Activated CD4-positive, alpha-beta memory T cell treated with anti-CD3 and anti-CD28 coated beads for 36 hours (primary cell): ENCODE measurements at places on chromosomes 1 and 21. TPM values are rescaled to one million over a fixed set of nuclear protein-coding genes. Genes with fewer than 3 reads are reported as not detected.

DNA sequence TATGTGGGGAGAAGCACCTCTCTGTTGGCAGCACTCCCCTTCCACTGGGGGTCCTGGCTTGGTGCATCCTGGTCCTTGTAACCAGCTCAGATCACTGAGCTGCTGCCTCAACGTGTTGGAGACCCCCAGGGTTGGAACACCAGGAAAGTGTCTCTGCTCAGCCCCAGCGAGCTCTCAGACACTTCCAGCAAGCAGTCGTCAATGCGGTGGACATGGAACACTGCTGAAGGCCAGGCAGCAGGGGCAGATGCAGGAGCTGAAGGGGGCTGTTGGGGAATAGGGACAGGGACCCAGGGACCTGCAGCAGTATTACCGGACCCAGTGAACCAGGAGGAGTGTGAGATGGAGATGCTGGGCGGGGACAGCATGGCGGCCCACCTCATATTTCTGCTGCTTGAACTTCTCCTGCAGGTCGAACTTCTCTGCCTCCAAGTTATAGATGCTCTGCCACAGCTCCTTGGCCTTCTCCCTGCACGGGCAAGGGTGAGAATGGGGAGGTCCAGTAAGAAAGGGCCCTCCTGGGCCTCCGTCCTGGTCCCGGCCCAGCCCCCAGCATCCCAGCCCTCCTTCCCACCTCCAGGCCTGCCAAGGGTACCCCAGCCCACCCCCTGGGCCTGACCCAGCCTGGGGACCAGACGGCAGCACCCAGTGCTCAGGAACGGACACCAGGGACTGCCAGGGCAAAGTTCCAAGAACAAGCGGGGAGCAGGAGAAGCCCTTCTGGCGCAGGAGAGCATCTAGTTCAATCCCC, 16.4 kb downstream of the TNNT2 start:
- H3K4me3 ChIP-seq, result no peak overlapping the region
- H3K36me3 ChIP-seq, result no peaks in the 10 kb centered on the region
- DNase-seq, result no peak
- H3K27me3 ChIP-seq, result peaks cover 4% of the 10 kb centered on the region
- H3K4me1 ChIP-seq, result no peaks in the 10 kb centered on the region
- H3K27ac ChIP-seq, result no peak overlapping the region

DNA sequence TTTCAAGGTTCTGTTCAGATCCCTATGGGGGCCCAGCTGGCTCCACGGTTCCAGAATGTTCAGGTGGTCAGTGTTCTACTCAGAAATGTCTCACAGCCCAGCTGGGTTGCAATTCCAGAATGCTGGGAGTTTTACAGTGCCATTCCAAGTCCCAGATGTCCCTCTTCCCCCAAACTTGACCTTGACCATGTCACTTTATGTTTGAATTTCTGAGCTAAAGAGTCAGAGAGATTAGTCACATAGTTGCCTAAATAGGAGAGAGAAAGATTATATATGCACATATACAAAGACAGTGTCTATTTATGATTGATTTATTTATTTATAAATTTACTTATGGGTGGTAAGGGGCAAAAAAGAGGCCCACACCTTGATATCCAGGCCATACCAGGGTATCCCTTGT, 2.5 kb downstream of the GPR3 start:
- no peak for DNase-seq
- H3K4me3 ChIP-seq, result no peak overlapping the region
- peaks cover 13% of the 10 kb centered on the region for H3K4me1 ChIP-seq
- no peak overlapping the region for H3K27ac ChIP-seq
- H3K27me3 ChIP-seq, result no peaks in the 10 kb centered on the region
- no peaks in the 10 kb centered on the region for H3K36me3 ChIP-seq

DNA sequence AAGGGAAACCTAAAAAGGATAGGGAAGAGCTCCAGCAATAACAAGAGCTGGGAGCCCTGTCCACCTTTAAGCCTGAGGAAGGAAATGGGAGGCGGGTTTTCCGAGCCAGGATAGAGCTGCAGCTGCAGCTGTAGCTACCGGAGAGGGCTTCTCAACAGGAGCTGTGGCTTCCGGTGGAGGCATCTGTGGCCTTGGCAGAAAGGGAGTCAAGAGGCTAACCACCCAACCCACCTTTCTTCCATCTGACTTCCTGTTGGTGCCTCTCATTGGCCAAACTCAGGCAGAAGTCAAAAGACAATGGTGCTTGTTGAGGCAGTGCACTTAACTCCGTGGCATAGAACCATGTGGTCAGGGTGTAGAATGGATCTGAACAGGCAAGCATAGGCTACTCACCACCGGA, 313.1 kb upstream of the DAB1 start:
- peaks cover 1% of the 10 kb centered on the region for H3K27me3 ChIP-seq
- H3K4me3 ChIP-seq, result no peak overlapping the region
- H3K4me1 ChIP-seq, result no peaks in the 10 kb centered on the region

- H3K27ac ChIP-seq, result no peak overlapping the region
- peaks cover 21% of the 10 kb centered on the region for H3K4me1 ChIP-seq
- H3K36me3 ChIP-seq, result no peaks in the 10 kb centered on the region
Measured at GRCh38 chr1:9230869-9231533, 3.6 kb upstream of the H6PD start.

DNA sequence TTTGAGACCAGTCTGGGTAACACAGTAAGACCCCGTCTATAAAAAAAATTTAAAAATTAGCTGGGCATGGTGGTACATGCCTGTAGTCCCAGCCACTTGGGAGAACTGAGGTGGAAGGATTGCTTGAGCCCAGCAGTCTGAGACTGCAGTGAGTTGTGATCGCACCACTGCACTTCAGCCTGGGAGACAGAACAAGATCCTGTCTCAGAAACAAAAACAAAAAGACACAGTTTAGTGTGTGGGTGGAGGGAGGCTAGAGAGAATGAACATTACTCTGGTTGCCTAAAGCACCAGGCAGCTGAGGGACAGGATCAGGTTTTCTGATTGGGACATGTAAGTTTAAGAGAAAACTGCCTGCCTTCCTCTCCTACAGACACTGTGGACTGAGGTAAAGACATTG, 42.3 kb downstream of the VAMP4 start:
- DNase-seq, result no peak
- H3K36me3 ChIP-seq, result peaks cover 30% of the 10 kb centered on the region
- H3K4me1 ChIP-seq, result no peaks in the 10 kb centered on the region
- H3K27me3 ChIP-seq, result no peaks in the 10 kb centered on the region
- H3K27ac ChIP-seq, result no peak overlapping the region

AXDND1 gene
- 0.51 TPM for total RNA-seq

DNA sequence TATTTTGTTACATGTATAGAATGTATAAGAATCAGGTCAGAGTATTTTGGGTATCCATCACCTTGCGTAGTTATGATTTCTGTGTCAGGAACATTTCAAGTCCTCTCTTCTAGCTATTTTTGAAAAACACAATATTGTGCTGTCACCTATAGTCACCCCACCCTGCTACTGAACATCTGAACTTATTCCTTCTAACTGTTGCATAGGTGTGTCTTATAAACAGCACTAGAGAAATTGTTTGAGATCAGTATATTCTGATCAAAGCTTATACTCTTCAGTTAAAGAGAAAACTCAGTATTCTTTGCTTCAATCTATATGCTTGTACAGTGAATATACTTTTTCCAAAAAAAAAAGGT, 96.0 kb downstream of the ASH1L start:
- no peak overlapping the region for H3K4me3 ChIP-seq
- H3K27ac ChIP-seq, result peak overlapping the region; percentile 74
- H3K36me3 ChIP-seq, result peaks cover 21% of the 10 kb centered on the region

- H3K4me1 ChIP-seq, result no peaks in the 10 kb centered on the region
- no peak overlapping the region for H3K4me3 ChIP-seq
- H3K36me3 ChIP-seq, result no peaks in the 10 kb centered on the region
- no peak overlapping the region for H3K27ac ChIP-seq
- no peaks in the 10 kb centered on the region for H3K27me3 ChIP-seq
Measured at GRCh38 chr1:47388030-47388890, 27.8 kb upstream of the FOXE3 start.

DNA sequence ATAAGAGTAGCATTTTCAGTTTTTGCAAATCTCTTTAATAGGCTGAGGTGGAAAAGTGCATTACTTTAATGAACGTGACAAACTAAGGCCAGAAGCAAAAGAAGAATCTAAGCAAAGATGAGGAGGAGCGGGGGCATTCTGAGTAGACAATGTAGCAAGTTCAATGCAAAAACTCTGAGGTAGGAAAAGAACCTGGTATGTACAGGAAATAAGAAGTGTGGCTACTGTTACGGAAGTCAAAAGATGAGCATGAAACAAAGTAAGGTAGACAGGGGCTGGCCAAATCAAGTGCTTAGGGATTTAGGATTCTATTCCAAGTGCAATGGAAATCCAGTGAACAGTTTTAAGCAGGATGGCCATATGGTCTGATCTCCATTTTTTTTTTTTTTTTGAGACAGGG, 63.7 kb downstream of the TOR3A start:
- H3K27ac ChIP-seq, result no peak overlapping the region
- H3K27me3 ChIP-seq, result no peaks in the 10 kb centered on the region
- no peak for DNase-seq
- peaks cover 26% of the 10 kb centered on the region for H3K4me1 ChIP-seq
- peaks cover 13% of the 10 kb centered on the region for H3K36me3 ChIP-seq

CHIT1 gene
- 0.19 TPM for total RNA-seq

DNA sequence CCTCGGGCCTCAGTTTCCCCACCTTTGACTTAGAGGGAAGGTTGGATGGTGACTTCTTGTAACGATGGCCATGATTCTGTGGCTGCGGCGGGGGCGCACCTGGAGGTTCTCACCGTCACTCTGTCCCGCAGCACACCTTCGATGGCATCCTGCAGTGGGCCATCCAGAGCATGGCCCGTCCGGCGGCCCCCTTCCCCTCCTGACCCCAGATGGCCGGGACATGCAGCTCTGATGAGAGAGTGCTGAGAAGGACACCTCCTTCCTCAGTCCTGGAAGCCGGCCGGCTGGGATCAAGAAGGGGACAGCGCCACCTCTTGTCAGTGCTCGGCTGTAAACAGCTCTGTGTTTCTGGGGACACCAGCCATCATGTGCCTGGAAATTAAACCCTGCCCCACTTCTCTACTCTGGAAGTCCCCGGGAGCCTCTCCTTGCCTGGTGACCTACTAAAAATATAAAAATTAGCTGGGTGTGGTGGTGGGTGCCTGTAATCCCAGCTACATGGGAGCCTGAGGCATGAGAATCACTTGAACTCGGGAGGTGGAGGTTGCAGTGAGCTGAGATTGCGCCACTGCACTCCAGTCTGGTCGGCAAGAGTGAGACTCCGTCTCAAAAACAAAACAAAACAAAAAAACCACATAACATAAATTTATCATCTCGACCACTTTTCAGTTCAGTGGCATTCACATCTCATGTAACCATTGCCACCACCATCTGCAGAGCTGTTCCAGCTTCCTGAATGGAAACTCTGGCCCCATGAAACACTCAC, 2.1 kb upstream of the PFKL start:
- H3K4me1 ChIP-seq, result peaks cover 45% of the 10 kb centered on the region
- H3K4me3 ChIP-seq, result peak overlapping the region; percentile 36
- H3K36me3 ChIP-seq, result no peaks in the 10 kb centered on the region
- peak overlapping the region; percentile 58 for H3K27ac ChIP-seq
- DNase-seq, result peak; percentile 88
- no peaks in the 10 kb centered on the region for H3K27me3 ChIP-seq
